ENCODE measurements at places on chromosomes 1 and 21.

DNA sequence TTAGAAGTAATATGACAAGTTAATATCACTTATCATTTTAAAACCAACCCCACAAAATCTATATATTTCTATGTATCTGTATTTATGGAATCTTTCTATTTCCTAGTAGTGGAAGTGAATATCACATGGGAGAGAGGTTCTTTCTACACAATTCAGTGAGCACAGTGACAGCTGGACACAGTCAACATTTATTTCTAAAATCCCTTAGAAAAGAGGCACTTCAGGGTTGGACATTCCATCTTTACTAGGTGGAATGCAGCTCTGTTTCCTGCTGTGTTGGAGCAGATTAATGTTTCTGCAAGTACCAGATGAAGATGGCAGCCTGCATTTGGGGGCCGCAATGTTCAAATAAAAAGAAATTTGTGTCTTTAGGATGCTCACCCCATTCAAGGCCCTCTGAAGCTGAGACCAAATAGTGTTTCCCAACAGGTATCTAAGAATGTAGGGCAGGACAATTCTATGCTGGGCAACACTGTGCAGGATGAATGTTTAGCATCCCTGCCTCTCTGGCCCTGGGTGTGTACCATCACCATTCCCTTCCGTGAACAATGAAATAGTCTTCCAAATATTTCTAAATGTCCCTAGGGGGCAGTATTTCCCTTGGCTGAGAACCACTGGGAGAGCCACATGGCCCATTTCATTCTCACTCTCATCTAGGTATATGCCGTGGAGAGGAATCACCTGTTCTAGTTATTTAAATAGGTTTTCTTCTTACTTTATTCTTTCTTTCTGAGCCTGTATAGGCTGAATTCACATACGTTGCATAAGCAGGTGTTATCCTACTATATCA lies 394.8 kb downstream of the PRDM2 start:
- no peak for DNase-seq

DNA sequence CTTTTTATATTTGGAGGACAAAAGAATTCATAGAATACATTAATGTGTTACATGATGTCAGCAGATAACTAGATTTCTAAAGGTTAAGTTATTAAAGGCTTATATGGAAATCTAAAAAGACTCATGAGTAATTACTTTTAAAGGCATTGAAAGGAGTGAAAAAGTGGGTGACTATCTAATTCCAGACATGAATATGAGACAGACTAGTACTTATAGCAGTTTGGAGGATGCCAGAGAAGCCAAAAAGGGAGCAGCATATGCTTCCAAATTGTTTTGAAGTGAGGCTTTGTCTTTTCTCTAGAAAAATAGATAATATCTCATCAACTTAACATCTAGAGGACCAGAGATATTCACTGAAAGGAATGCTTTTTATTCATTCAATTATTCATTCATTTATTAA lies 275.5 kb upstream of the CACYBP start:
- no peak for DNase-seq

- DNase-seq = no peak
These were observed 876 bp upstream of the NAV1 start for GRCh38 chr1:201537891-201538611.

DNA sequence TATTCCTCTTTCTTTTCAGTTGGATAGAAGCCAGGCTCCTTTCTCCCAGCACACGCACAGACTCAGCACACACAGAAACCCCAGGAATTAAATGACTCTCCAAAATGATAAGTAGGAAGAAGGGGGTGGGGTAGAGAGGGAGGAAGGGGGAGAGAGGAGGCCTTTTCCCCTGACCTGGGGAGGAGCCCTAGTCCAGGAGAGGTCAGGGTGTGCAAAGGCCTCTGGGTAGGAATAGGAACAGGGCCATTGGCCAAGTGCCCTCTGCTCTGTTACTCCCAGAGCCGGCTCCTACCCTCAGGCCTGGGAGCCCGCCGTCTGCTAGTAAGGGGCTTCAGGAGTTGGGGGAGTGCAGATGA lies 35.6 kb upstream of the PUM1 start:
- no peak for DNase-seq

DNA sequence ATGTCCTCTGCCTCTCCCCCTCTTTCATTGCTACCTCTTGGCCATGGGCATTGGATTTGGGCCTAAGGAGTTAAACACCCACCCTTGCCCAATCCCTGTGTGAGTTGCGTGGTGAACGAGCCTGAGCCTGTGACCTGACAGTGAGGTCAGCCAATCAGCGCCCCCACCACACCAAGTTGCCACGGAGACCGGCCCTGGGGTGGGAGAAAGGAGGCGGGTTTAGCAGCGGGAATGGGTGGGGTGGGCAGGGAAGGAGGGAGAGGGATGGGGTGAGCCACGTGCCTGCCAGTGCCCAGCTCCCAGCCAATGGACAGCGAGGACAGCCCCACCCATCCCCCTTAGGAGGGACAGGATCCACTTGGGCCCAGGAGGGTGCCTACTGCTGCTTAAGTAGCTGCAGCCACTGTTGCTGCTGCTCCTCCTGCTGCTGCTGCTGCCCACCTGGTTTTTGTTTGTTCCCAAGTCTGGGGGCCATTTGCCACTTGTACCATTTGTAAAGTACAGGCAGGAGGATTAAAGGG lies 9.5 kb downstream of the ZBTB7B start:
- DNase-seq = no peak

DNA sequence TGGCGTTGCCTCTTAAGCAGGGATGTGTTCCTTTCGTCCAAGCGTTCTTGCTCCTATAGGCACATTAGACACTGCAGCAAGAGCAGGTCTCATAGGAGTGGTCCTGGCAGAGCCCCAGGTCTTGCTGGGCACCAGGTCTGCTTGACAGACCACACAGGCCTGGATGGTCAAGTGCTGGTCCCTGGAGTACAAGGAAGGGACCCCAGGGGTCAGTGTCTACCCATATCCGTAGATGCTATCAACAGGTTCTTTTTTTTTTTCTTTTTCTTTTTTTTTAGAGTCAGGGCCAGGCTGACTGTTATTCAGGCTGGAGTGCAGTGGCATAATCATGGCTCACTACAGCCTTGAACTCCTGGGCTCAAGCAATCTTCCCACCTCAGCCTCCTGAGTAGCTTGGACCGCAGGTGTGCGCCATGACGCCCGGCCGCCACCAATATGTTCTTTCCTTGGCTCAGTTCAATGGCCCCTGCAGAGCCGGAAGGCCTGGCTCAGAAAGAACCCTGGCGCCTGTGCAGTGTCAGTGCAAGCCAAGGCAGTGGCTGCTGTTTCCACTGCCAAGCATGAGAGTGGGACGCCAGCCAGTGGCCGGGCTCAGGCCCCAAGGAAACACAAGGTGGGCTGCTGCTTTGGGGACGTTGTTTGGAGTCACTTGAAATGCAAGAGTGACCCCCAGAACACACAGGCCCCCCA lies 10.0 kb upstream of the TNFRSF8 start:
- DNase-seq = no peak

- no peak for DNase-seq
These were observed 114.4 kb downstream of the CENPF start for GRCh38 chr1:214717351-214717750.

GRCh38 chr1:176188604-176189003 lies 18.5 kb downstream of the COP1 start:
- DNase-seq = no peak

DNA sequence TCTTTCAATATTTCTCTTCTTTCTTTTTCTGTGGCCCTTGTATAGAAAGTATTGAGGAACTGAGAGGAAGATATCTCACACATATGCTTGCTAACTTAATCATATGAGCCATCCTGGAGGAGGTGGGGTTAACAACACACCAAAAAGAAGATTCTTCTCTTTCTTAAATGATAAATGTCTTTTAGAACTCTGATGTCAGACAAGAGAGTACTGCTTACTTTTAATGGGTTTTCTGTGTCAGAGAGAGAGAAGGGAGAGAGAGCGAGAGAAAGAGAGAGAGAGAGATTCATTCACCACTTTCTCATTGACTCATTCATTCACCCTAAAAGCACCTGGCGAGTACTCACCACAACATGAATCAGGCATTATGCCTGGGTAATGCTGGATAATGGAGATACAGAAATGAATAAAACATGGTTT lies 250.3 kb upstream of the SGIP1 start:
- DNase-seq = no peak

DNA sequence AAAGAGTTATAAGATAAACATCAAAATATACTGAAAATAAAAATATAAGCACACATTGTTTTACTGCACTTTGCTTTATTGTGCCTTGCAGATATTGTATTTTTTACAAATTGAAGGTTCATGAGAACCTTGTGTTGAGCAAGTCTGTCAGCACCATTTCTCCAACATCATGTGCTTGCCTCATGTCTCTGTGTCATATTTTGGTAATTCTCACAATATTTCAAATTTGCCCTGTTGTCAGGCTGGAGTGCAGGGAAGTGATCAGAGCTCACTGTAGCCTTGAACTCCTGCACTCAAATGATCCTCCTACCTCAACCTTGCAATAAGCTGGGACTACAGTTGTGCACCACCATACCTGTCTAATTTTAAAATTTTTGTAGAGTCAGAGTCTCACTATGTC lies 21.3 kb upstream of the CNIH3 start:
- no peak for DNase-seq

DNA sequence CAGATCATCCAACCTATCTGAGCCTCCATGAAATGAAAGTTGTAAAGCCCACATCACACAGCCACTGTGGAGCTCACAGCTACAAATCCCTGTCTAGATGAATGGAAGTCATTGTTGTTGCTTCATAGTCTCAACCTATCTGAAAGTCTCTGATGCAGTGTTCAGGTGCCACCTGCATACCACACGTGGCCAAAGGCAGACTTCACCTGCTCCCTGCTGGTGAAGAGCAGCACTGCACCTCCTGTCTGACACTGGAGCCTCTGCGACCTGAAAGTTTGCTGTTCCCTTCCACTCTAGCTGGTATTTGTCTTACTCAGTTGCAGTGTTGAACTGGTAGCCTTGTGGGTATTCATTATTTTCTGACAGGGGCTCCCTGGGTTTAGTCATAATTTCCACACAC lies 18.4 kb downstream of the LORICRIN start:
- no peak for DNase-seq

DNA sequence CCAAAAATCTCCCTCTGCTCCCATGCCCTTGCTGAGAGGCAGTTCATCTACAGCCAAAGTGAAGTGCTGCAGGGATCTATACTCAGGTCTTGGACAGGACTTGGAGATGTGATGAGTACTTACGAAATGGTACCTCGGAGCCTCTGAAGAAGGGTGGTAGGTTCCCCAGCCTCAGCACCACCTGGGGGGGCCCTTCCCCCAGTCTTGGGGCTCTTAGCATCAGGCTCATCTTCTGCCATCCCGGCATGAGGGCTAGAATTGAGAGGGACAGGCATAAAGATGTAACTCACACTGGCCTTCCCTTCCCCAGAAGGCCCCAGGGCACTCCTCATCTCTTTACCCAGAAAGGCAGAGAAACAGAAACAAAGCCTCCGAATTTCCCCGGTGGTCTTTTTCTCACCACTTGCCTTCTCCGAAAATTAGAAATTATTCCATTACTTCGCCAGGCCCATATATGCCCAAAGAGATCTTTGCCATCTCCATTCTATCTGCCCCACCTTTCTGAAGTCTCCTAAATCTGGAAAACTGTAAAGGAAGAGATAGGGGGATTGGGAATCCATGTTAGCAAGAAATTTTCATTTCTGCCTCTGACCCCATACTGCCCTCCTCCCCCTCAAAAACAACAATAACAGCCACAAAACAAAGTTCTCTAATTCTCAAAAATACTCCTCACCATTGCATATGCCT lies 827 bp downstream of the RFX5 start:
- DNase-seq = no peak

GRCh38 chr1:56758135-56758534 lies 61.1 kb downstream of the FYB2 start:
- DNase-seq = no peak

- DNase-seq = no peak
These were observed 605.8 kb upstream of the ADAMTS5 start for GRCh38 chr21:27572696-27573095.

DNA sequence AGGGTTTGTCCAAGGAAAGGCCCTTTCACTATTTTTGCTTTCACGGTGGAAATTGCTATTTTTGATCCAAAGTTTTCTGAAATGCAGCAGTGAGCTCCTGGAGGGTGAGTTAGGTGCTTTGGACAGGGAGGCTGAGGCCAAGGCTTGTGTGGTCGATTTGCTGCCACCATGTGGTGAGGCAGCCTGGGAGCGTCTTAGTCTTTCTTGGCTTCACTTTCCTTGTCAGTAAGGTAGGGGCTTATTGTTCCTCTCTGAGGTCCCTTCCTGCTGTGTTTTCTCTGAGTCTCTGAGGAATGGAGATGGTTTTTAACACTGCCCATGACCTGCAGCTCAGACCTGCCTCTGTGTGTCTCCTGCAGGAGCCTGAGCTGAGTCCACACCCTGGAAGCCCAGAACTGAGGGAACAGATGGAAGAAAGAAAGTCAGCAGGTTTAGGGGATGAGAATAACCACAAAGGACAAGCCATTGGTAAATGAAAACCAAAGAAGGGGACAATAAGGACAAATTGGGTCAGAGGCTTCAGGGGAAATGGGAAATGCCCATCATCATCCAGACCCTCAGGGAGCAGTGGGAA lies 20.1 kb upstream of the S100A10 start:
- no peak for DNase-seq

GRCh38 chr1:162215902-162216301 lies 146.4 kb downstream of the NOS1AP start:
- no peak for DNase-seq

- no peak for DNase-seq
These were observed 58.9 kb downstream of the CD46 start for GRCh38 chr1:207810606-207811295.

- no peak for DNase-seq
These were observed 88.9 kb upstream of the COL11A1 start for GRCh38 chr1:103197216-103197615.

DNA sequence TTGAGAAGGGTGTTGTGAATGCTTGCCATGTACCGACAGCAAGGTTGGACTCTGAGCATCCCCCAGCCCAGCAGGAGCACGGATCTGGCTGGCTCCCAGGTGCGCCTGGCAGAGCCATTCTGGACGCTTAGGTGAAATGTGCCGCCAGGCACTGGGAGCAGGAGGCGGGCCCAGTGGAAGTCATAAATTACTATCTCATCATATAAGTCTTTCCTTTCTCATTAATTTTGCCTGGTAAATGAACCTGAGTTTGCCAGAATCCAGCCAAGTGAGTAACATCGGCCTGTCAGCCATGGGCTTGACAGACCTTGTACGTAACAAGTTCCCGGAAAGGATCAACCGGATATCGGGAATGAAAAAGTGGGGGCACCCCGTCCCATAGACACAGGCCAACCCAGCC lies 179.5 kb upstream of the ARHGEF16 start:
- DNase-seq = no peak

GRCh38 chr21:38712071-38712470 lies 93.7 kb upstream of the ETS2 start:
- DNase-seq = no peak

DNA sequence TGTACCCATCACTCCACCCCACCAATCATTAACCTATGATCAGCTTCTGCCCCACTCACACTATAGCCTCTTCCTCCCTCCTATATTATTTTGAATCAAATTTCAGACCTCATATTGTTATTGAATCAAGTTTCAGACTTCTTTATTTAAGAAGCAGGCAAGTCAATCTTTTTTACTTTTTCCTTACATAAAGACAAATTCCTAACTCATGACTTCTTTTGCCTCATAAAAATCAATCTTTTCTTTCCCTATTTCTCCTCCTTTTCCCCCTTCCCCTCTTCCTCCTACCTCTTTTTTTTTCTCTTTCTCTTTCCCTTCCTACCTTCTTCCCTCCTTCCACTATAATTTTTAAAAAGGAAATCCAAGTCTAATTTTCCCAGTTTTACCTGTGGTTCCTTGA lies 4.3 kb upstream of the RWDD3 start:
- DNase-seq = no peak

GRCh38 chr1:59595774-59596173 lies 219.0 kb upstream of the HOOK1 start:
- no peak for DNase-seq

All from activated naive CD8-positive, alpha-beta T cell treated with anti-CD3 and anti-CD28 coated beads, Interleukin-2, amount 50 U/mL, for 16 hours (primary cell).